ENCODE measurements at places on chromosomes 6 and 20.

DNA sequence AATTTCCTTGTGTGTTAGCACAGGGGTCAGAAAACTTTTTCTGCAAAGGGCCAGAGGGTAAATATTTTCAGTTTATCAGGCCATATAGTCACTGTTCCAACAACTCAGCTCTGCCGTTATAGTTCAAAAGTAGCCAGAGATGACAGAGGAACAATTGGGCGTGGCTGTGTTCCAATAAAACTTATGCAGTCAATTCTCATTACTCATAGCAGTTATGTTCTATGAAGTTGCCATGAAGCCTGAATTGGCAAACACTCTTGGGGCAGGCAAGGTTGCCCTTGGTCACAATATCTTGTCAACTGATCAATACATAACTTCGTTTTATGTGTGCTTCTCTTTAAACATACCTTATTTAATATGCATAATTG lies 304.2 kb downstream of the TFAP2C start:
- DNase-seq, result no peak

DNA sequence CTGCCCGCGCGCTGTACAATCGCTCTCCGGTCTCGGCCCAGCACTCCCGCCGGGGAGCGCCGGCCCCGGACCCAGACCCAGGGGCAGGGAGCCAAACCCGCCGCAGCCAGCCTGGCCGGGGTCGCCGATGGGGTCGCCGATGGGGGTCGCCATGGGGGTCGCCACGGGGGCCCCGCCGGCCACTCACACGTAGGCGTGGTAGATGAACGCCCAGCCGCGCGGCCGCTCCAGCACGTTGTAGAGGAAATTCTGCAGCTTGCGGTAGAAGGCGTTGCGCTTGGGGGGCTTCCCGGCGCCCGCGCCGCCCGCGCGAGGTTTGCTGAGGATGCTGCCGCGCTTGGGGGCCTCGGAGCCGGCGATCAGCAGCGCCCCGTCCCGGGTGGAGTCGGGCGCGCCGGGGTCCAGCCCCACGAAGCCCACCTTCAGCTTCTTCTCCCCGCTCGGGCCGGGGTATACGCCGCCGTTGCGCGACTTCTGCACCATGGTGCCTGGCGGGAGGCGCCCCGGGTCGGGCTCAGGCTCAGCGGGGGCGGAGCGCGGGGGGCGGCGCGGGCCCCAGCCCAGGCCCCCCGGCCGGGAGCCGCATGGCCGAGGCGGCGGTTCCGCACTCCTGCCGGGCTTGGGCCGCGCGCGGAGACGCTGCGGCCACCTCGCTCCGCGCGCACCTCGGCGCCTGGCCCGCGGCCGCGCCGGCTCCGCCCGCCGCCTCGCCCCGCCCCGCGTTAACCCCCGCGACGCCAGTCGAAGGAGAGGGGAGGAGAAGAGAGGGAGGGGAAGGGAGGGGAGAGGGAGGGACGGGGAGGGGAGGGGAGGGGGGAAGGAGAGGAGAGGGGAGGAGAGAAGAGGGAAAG lies at the start of gene KCNQ2:
TSS of gene KCNQ2 (minus strand) at position 675 of the 851 bp plus-strand sequence. CDS start at position 483, 192 bp downstream.
- DNase-seq, result no peak

- no peak for DNase-seq
Measured at GRCh38 chr6:102039441-102039840, 645.9 kb downstream of the GRIK2 start.

DNA sequence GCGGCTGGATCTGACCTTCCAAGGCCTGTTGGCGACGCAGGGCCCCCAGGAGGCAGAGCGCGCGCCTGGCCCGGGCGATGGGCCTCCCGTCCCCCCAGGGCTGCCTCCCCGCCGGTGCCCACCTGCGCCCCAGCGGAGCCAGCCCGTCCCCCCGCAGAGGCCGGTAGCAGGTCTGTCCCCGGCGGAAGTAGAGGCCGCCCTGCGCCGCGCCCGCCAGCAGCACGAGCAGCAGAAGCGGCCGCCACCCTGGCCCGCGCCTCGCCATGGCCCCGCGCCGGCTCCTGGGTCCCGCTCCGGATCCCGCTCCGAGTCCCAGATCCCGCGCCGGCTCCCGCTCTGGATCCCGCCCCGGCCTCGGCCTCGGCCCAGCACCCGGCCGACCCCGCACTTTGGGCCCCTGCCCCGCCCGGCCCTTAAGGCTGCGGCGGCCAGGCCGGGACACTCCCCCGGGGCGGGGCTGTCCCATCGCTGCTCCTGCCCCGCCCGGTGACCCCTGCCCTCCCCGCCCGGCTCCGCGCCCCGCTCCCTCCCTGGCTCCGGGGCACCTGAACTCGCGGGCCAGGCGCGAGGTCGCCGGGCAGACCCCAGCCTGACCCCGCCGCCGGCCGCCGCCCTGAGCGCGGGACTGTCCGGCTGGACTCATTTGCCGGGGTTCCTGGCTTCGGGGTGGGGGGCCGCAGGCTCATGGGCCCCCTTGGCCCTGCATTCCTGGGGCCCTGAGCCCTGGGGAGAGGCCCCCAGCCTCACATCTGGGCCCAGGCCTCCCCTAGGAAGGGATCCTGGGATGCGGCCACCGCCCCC lies at the start of gene CTSZ:
TSS of gene CTSZ (minus strand) at position 391 of the 801 bp plus-strand sequence. CDS start at position 265, 126 bp downstream.
- DNase-seq, result no peak

GRCh38 chr6:27830212-27830599 lies 82.0 kb downstream of the OR2B2 start:
- DNase-seq, result no peak

DNA sequence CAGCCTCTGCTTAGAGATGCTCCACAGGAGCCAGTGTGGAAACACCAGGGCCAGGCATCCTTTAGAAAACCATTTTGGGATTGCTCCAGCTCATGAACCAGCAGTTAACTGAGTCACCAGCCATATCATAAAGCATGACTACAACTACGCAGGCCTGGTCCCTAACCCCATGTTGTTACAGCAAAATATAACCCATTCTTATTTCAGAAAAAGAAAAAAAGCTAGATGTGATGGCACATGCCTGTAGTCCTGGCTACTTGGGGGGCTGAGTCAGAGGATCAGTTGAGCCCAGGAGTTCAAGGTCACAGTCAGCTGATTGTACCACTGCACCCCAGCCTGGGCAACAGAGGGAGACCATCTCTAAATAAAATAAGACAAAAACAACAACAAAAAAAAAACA lies 36.8 kb downstream of the C6orf15 start:
- no peak for DNase-seq

DNA sequence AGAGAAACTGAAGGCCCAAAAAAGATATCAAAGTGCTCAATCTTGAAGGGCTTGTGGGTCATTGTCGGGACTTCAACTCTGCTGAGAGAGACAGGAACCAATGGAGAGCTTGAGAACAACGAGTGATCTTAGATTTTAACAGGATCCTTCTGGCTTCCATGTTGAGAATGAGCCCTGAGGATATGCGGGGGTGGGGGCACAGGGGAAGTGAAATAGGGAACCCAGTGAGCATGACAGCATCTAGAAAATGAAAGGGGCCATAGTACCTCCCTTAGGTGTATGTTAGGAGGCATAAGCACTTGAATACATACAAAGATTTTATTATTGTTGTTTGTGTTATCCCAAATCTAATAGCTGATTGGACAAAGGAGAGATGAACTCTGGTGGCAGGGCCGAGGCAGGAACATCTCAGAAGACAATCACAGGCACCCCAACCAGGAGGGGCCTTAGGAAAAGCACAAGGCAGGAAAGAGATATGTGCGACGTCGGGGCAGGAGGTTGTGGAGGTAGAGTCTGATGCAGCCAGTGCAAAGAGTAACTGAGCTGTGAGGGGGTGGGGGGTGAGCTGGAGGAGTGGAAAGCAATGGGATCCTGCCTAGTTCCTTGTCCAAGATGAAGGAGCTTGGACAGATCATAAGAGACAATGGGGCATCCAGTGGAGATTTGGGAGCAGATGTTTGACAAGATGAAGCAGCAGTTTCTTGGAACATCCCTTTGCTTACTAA lies 10.4 kb downstream of the TGM6 start:
- DNase-seq, result no peak

DNA sequence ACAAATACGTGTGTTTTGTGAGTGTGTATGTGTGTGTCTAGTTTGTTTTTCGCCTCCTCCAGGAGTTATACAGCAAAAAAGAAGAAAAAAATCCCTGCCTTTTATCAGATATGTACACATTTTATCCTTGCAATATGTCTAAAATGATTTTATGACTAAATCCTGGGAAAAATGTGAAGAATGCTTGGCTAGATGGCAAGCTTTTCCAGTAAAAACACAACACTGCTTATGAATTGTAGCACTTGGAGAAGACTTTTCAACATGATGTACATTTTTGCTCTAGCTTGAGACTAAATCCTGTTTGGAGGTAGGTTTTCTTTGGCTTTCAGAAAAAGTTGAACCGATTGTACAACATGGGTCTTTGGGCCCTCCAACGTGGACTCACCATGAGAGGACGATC lies 160.2 kb downstream of the GMPR start:
- no peak for DNase-seq

- DNase-seq, result no peak
Measured at GRCh38 chr20:53847837-53848170, 222.6 kb downstream of the BCAS1 start.
